Articular chondrocyte of knee joint (primary cell): ENCODE measurements at places on chromosomes 6 and 20. TPM values are rescaled to one million over a fixed set of nuclear protein-coding genes. Genes with fewer than 3 reads are reported as not detected.

The HFE gene
- total RNA-seq: 15.4 and 20.3 TPM in 2 replicates

The LY6G5B gene
- total RNA-seq: 4.2 and 4.8 TPM in 2 replicates

The BMP6 gene
- 4.2 and 12.4 TPM in 2 replicates for total RNA-seq

The GPR6 gene
- total RNA-seq: not detected in 2 replicates

The PDE10A gene
- 0.39 and 2.3 TPM in 2 replicates for total RNA-seq
